Inflammatory macrophage treated with lipopolysaccharide for 1 hour (primary cell): ENCODE measurements at places on chromosomes 1 and 21.

- no peak for DNase-seq
These were observed 11.2 kb downstream of the MEF2D start for GRCh38 chr1:156489166-156489934.

DNA sequence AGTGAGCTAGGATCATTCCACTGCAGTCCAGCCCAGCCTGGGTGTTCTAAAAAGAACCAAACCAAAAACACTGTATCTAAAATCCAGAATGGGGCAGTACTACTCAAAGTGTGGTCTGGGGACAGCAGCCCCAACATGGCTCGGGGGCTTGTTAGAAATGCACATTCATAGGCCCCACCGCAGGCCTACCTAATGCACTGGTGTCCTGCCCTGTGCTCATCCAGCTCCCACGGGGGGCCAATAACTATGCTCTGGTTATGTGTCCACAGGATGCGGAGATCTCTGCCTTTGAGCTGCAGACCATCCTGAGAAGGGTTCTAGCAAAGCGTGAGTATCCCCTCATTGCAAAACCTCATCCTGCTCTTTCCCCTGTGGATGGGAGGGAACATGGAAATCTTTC is 51.5 kb downstream of the CAPN2 start:
- no peak for DNase-seq

GRCh38 chr1:205248793-205249601 is 21.3 kb downstream of the TMCC2 start:
- no peak for DNase-seq

GRCh38 chr21:45528028-45528705 is 14.1 kb downstream of the SLC19A1 start:
- DNase-seq = no peak

DNA sequence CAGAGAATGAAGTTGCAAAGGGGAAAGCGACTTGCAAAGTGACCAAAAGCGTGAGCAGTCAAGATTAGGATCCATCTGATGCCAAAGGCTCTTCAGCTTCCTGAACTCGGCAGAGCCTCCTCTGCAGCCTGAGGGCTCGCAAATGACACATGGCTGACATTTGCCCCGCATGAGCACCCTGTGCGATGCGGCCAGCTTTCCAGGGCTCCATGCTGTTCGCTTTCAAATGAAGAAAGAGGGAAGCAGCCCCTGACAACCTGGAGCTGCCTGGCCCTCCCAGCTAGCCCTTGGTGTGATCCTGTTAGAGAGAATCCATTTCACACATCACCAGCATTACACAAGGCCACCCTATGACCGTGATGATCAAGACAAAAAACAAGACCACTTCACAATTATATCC is 20.2 kb upstream of the FAM131C start:
- no peak for DNase-seq
